Urinary bladder (tissue), 4 donors: ENCODE measurements at places on chromosomes 1 and 21. TPM values are rescaled to one million over a fixed set of nuclear protein-coding genes. Genes with fewer than 3 reads are reported as not detected.

Gene ITGB2
- 39.9 TPM for polyA plus RNA-seq

Gene SYT6
- polyA plus RNA-seq: 0.14 TPM

Gene ERICH3
- polyA plus RNA-seq: 0.11 TPM

Gene CA14
- 1.9 TPM for polyA plus RNA-seq

Gene RHCE
- polyA plus RNA-seq: 0.19 TPM
